ENCODE measurements at places on chromosomes 2 and 18.

DNA sequence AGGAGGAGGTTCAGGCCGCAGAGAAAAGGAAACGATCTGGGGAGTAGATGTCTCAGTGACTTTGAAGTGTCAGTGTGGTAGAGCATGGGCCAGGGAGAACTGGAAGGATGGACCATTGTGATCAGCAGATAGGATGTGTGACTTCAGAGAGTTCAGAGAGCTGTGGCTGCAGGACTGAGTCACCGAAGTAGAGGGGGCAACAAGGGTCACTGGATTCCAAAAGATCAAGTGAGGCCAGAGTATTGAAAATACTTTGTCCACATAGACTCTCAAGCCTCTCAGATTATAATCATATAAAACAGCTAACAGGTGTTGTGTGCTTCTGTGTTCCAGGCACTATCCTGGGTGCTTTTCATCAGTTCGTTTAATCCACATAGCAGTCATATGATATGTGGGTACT lies 99.4 kb downstream of the CRIM1 start:
- DNase-seq = no peak

- DNase-seq = no peak
Measured at GRCh38 chr2:238127165-238128060, 11.1 kb upstream of the KLHL30 start.

DNA sequence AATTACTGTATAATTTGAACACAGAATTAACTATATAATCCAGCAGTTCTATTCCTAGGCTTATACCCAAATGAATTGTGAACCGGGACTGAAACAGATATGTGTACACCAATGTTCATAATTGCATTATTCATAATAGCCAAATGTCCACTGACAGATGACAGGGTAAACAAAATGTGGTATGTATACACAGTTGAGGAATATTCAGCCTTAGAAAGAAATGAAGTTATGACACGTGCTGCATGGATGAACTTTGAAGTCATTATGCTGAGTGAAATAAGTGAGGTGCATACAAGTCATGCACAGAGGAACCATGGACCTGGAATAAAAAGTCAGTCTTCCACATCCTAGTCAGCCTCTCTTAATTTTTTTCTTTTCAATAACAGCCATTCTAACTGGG lies 91.9 kb downstream of the SH3RF3 start:
- no peak for DNase-seq

- DNase-seq = no peak
Measured at GRCh38 chr2:121897335-121897970, 142.0 kb downstream of the TSN start.

DNA sequence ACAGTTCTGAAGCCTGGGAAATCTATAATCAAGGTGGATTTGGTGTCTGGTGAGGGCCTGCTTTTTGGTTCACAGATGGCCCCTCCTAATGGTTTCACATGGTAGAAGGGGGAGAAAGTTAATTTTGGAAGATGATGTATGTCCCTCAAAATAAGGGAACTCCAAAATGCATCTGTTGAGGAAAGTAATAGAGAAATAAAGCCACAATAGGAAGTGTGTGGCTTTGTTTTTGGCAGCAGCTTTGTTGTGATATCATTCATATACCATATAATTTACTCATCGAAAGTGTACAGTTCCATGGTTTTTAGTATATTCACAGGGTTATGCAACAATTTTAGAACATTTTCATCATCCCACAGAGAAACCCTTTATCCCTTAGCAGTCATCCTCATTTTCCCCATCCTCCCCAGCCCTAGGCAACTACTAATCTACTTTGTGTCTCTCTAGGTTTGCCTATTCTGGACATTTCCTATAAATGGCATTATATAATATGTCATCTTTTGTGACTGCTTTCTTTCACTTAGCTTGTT lies 274.0 kb upstream of the FAM98A start:
- DNase-seq = no peak

GRCh38 chr2:189521699-189522434 lies 58.7 kb downstream of the SLC40A1 start:
- DNase-seq = no peak

- DNase-seq = no peak
Measured at GRCh38 chr2:72827966-72828646, 2.3 kb upstream of the EXOC6B start.

GRCh38 chr2:139077099-139077737 lies 297.0 kb upstream of the NXPH2 start:
- no peak for DNase-seq

DNA sequence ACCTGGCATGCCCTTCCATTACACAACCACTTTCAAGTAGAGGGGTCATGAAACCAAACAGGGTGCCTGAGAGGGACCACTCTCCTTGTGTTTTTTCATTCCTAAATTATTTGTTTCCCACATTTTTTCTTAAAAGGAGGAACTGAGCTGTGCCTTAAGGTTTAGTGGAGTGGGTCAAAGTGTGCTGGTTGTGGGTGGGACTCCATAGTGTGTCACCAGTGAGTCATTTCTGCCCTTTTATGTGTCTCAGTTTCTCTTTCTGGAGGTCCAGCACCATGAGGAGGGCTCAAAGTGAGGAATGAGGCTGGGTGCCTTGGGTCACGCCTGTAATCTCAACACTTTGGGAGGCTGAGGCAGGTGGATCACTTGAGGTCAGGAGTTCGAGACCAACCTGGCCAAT lies 37.8 kb downstream of the COMMD1 start:
- no peak for DNase-seq

GRCh38 chr2:23495661-23496114 lies 110.7 kb downstream of the KLHL29 start:
- no peak for DNase-seq

- DNase-seq = no peak
Measured at GRCh38 chr2:240514631-240515030, 43.2 kb downstream of the ANKMY1 start.

DNA sequence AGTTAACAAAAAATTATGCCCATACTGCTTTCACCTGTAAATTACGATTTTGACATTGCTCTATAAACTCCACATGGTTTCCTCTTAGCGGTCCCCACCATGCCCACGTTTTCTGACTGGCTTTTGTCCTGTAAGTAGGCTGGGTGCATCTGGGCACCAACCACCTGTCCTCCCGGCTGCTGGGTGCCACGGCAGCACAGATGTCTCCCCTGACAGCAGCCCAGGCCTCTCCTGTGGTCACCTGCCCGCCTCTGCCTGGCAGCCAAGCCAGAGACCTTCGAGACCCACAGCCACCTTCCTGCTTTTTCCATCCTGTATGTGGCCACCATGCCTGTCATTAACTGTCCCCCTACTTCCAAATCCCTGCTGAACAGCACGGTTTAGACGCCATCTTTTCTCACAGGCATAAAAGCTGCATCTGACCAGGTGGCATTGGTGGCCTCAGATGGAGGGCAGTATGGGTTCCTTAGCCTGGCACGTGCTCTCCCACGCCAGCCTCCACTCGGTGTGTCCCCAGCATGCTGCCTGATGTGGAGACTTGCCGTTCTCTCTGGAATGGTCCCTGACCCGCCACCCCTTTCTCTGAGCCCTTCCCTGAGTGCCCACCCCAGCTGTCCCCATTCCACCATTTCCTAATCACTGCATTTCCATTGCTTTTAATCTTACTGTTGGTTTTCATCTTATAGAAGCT lies 18.9 kb downstream of the SNORC start:
- DNase-seq = no peak

DNA sequence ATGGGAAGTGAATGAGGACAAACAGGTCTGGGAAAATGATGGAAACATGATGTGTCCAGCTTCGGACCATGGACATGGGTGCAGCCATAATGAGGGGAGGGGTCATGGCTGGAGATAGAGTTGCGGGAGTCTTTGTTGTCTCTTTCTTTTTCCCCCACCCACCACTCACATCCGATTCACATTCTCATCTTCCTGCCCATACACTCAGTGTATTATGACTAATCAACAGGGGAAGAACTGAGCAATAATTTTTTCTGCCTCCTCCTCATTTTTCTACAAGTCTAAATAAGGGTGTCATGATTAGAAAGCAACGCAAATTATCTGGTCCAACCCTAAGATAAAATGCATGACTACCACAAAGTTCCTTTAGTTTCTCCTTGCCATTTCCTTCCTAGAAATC lies 5.7 kb upstream of the SERPINB2 start:
- DNase-seq = no peak

DNA sequence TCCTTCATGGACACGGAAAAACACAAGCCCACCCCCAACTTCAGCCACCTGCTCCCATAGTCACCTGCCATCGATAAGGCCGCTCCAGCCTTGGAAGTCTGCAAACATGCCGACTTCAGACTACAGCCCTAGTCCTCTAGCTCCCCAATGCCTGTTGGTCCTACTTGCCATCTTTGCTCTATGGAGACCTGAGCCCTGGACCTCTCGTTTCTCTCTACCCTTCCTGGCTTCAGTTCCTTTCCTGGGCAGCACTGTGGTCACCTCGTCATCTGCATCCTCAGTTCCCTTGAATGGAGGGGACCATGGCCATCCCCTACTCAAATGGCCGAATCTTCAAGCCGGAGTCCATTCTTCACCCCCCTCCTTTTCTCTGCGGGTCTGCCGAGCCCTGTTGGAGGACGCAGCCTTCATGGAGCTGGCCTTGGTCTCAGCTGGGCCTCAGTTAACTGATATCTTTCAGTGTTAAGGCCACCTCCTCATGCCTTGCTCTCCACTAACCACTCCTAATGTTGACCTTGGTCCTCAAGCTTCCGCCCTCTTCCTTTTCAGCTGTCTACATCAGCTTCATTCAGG lies 47.7 kb upstream of the GBX2 start:
- peak; percentile 84 for DNase-seq

DNA sequence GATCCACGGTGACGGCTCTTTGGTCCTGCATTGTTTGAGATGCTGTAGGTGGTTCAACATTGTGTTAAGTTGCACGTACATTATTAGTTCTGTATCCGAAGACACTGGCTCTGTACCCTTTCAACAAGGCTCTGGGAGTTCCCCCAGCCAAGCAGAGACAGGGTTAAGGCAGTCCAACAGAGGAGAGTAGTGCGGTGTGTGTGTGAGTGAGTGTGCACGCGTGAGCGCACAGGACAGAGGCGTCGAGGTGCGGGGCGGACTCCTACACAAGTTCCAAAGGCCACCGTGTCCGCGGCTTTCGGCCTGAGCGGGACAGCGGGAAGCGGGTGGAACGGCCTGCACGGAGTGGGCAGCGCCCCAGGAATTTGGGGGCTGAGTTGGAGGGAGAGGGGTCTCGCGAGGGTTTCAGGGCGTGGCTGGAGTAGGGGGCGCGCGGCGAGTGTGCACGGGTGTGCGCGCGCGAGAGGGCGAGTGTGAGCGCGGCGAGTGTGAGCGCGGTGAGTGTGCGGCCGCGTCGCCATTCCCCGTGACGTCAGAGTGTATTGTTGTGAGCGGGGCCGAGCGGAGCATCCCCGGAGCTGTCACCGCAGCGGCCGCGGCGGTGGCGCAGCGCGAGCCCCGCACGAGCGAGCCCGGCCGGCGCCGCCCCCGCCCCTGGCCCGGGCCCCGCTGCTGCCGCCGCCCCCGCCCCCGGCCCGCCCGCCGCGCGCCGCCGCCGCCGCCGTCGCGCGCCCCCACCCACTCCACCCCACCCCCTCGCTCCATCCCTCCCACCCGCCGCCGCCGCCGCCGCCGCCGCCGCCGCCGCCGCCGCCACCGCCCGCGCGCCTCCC lies at the start of gene ASXL3:
Gene ASXL3, plus strand, starts transcription at position 535 of the 833 bp plus-strand sequence. CDS start 413 bp downstream, outside the sequence.
- DNase-seq = peak; percentile 71

DNA sequence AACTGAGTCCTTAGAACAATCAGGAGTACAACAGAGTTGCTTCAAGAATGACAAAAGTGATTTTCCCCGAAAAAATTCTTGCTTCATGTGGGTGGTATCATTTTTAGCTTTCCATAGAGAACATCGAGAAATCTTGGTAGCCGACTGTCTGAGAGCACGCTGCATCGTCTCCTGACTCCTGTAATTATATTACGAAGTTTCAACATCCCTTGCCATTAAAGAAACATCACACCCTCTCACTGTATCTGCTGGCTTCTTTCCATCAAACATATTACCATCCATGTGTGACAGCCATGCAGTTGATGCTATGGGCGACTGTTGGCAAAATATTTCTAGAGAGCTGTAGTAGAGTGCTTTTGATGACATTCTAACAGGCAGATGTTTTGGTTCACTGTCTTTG lies 311.2 kb downstream of the CMPK2 start:
- DNase-seq = peak; percentile 27

DNA sequence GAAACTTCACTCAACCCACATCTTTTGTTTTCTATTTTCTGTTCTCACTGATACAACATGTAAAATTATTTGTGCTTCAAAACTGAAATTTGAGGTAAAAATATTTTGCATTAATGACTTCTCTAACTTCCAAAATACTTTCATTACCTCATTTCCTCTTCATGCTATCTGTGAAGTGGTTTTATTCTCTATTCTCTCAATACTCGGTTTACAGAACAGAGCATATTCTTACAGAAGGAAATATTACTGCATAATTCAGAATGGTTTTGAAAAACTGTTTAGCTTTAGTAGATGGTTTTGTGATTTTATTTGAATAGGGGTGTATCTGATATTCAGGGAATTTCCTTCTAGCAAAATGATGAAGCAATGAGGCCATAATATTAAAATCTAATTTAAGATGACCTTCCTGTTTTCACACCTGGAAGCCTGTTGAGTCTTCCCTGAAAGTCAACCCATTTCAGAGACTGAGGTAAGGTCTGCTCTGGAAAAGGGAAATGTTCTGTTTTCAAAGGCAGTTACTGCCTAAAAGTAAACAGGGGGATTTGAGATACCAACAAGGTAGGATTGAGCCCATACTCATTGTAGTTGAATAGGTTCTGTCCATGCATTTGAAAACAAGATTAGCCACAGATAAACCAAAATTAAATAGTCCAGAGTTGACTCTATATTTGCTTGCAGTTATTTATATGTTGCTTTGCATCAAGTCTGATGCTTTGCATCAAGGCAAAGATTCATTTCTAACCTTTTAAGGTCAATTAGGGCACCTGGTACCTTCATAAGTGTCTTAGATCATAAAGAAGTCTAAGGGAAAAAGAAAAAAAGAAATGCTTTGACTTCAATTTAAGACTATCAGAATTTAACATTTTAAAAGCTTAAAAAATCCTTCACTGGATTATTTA lies 50.8 kb upstream of the PEX13 start:
- DNase-seq = no peak

GRCh38 chr2:9618410-9618809 lies 12.4 kb downstream of the YWHAQ start:
- DNase-seq = no peak

DNA sequence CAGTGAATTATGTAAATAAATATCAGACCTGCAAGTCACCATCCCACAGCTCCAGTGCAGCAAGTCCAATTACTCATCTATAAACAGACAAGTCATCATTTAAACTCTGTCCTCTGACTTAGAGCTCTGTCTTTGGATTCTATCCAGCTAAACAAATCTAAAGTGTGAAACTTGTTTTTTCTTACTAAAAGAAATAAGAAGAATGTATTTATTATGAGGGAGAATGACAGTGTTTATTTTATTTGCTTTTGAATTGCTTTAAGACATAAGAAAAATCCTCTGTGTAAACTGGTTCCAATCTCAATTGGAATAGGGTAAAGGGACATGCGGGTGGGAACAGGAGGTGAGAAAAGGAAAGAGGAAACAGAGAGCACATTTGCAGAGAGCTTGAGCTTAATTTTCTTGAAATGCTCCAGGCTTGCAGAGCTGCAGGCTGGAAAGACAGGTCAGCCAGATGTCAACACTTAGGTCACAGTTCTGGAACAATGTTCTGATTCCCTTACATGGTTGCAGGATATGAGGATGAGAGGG lies 355.8 kb downstream of the MEIS1 start:
- DNase-seq = no peak
